ENCODE measurements at places on chromosomes 6 and 20. TPM values are rescaled to one million over a fixed set of nuclear protein-coding genes. Genes with fewer than 3 reads are reported as not detected.

Gene CLVS2
- not detected for total RNA-seq

- no peak overlapping the region for H3K27ac ChIP-seq
- H3K27me3 ChIP-seq = no peaks in the 10 kb centered on the region
- DNase-seq = no peak
- peaks cover 15% of the 10 kb centered on the region for H3K36me3 ChIP-seq
- H3K4me3 ChIP-seq = no peak overlapping the region
Observed at GRCh38 chr6:137853569-137854213, 13.4 kb upstream of the TNFAIP3 start.

Gene RBM38
- total RNA-seq = 53.8 TPM

Gene FAXC
- total RNA-seq = not detected

Gene CCDC28A
- total RNA-seq = 19.2 TPM

DNA sequence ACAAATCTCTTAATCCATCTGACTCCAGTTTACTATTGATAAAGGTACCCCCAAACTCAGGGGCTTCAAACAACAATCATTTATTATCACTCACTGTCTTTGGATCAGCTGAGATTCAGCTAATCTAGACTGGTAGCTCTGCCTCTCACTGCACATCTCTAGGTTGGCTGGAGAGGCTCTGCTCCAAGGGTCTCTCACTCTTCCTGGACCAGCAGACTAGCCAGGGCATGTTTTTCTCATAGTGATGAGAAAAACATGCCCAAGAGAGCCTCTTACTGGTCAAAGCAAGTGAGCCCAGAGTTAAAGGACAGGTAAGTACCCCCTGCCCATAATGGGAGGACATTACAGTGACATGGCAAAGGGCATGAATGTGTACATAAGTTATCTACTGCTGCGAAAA is 115.1 kb upstream of the BEND3 start:
- peaks cover 4% of the 10 kb centered on the region for H3K36me3 ChIP-seq
- DNase-seq = no peak
- no peaks in the 10 kb centered on the region for H3K4me1 ChIP-seq
- H3K4me3 ChIP-seq = no peak overlapping the region
